Hypothalamus (tissue), 51 donors: ENCODE measurements at places on chromosomes 2 and 18.

DNA sequence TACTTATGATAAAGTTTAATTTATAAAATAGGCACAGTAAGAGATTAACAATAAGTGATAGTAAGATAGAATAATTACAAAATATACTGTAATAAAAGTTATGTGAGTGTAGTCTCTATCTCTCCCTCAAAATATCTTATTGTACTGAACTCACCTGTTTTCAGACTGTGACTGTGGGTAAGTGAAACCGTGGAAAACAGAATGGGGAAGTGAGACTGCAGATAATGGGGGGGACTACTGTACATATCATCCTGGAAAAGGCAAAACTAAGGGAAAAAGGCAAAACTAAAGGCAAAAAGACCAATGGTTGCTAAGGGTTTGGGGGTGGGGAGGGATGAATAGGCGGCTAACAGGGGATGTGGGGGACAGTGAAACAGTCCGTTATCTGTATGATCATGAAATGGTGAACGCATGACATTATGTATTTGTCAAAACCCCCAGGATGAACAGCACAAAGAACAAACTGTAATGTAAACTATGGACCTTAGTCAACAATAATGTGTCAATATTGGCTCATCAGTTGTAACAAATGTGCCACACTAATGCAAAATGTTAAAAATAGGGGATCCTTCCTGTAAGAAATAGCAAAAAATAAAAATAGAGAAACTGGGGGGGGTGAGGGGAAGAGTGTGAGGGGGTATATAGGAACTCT, 93.8 kb downstream of the EPB41L3 start:
- DNase-seq, result no peak

- no peak for DNase-seq
Measured at GRCh38 chr18:22223254-22223964, 54.0 kb downstream of the GATA6 start.

DNA sequence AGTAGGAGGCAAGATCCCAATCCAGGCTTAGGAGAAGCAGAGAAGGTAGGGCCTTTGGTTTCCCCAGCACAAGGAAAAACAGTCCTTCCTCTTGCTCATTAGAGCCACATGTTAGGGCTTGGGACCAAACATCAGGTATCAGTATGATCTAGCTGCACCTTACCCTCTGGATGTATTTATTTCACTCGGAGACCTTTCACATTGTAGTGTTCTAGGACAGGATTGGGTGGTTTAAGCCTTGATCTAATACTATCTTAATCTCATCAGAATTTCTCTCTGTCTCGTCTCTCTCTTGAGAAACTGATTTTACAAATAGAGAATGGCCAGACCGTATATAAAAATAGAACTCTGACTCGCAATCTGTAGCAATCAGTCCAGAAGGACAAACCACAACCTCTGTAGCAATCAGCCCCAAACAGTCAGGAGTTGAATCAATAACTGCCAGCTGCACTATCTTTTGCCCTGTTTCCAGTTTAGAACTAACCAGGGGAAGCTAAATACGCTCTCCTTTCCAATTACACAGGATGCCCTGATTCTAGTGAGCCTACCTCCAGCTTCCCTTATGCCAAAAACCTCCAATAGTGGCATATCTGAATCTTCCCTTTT, 207.1 kb downstream of the TDRD15 start:
- DNase-seq, result no peak

DNA sequence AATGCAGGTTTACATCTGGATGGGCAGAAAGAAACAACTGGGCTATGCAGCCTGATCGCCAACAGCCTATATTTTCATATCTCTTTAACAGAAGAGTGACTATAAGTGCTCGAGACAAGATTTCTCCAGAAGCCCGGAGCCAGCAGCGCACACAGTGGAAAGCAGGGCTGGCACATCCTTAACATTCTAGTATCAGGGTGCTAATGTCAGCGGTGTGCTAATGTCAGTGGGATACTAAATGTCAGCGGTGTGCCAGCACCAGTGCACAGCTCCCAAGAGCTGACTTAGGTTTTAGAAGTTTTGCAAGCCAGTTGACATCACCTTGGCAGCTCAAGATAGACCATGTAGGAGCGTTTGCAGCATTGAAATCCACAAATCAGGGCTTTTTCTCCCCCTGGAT, 8.3 kb downstream of the BMP10 start:
- no peak for DNase-seq

DNA sequence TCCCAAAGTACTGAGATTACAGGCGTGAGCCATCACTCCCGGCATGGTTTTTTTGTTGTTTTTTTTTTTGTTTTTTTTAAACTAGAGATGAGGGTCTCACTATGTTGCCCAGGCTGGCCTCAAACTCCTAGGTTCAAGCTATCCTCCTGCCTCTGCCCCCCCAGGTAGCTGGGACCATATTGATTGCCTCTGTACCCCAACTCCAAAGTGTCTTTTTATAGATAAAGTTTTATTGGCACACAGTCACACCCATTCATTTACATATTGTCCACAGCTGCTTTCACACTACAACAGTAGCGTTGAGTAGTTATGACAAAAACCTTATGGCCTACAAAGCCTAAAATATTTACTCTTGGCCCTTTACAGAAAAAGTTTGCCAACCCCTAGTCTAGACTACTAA, 45.2 kb upstream of the SP5 start:
- DNase-seq, result no peak

- no peak for DNase-seq
Measured at GRCh38 chr18:37582261-37582660, 16.7 kb upstream of the CELF4 start.

DNA sequence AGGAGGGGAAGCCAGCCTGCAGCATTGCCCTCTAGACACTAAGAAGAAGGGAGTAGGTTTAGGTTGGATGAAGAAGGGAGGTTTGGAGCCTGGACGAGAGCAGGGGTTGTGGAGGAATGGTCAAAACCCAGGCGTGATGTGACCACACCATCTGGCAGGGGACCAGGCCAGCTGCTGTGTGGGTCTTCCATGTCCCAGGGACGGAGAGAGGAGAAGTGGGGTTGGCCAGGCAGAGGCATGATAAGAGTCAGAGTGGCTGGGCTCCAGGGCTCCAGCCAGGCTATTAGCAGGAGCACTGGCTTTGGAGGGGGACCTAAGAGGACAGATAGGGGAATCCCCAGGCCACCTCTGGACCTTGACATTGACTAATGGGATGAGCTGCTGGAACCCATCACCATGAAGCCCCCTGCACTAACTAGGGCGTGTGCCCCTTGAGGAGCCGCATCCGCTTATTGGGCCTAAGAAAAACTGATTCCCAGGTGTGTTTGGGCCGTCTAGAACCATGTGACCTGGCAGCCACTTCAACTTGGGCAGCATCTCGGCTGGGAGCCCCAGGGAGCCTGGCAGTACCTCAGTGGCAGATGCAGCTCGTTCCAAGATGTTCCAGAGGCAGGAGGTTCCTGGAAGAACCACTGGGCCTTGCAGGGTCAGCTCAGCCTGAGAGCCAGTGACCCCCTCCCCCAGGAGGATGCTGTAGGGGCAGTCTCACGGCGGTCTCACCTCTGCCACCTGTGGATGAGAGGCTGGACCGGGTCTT, 235.1 kb downstream of the AGAP1 start:
- no peak for DNase-seq

GRCh38 chr18:38413193-38413592, 847.6 kb upstream of the CELF4 start:
- DNase-seq, result no peak

GRCh38 chr18:35770376-35771014, 189.0 kb downstream of the GALNT1 start:
- DNase-seq, result no peak

GRCh38 chr2:187552828-187553681, 1.2 kb downstream of the TFPI start:
- DNase-seq, result no peak

GRCh38 chr2:168436840-168437239, 19.2 kb upstream of the CERS6 start:
- no peak for DNase-seq

GRCh38 chr2:222272446-222273015, 26.3 kb downstream of the PAX3 start:
- no peak for DNase-seq

GRCh38 chr2:222776792-222777191, 84.0 kb upstream of the ACSL3 start:
- DNase-seq, result no peak

DNA sequence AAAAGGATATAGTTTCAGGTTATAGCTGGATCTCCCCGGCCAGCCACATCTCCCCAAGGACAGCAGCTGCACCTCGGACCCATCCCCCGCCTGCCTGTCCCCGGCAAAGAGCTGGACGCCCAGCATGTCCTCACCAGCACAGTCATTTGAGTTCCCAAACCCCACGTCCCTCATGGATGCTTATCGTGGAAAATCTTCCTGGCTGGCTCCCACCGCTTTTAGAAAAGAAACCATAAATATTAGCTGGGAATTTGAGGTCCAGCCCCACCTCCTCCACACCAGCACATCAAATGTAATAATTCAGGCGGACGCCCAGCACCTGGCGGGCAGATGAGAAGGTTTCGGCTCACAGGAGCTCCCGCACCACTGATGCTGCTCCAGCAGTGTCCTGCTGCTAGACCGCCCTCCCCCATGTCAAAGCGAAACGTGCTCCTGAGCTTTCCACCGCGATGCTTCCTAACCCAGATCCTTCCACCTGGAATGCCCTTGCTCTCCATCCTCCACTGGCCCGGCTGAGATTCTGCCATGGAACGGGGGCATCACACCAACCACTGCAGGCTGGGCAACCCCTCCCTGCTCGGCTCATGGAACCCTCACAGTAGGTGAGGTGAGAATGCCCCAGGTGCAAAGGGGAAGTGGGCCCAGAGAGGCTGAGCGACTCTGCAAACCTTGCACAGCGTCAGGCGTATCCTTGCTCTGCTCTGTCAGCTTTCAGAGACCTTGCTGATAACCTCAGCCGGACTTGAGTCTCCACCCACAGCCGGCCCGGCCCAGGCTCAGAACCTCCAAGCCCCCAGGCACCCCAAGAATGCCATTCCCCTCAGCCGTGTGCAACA, 71.5 kb upstream of the GPC1 start:
- DNase-seq, result no peak

DNA sequence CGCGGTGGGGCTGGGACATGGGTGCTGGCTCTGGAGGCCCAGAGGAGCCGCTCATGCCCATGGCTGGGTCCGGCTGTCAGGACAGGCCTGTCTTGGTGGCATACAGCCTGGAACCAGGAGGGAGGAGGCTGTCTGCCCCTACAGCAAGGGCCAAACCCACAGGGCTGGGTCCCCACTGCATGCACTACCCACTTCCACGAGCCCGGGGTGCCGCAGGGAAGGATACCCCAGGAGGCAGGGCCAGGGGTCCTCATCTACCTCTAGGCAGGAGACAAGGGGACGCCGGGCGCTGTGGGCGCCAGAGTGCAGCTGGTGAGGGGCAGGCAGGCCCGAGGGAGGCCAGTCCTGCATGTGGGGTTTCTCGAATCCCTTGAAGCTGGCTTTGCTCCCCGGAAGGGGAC, 95.1 kb upstream of the GPC1 start:
- no peak for DNase-seq

- no peak for DNase-seq
Measured at GRCh38 chr2:9814129-9814868, 29.0 kb upstream of the TAF1B start.

- no peak for DNase-seq
Measured at GRCh38 chr2:28695245-28695647, 56.4 kb upstream of the PPP1CB start.

- no peak for DNase-seq
Measured at GRCh38 chr18:70994116-70994515, 705.3 kb downstream of the SOCS6 start.

GRCh38 chr2:240217431-240218301, 77.2 kb upstream of the OTOS start:
- no peak for DNase-seq

DNA sequence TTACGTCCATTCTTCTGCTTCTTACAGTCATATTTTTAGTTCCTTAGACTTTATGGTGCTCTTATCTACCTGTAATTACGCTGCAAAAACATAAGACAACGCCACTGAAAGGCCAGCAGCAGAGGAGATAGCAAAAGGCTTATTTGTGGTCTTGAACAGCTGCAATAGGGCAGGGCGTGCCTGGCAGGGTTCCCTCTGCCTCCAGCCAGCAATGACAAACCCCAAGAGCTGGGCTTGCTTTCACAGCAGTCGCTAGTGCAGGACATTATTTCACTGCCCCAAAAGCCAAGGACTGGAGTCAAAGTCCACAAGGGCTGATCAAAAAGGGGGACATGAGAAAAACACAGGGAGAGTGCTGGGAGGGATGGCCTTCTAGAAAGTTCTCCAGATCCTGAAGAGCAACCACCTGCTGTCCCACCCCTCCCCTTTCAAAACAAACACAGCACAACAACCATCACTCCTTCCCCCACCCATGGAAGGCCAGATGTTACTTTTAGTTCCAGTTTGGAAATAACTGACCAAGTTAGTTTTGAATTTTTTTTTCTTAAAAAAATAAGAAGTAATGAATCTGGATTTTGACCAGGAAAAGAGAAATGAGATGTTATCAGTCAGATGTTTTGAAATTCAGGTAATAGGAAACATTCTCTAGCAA, 127.8 kb downstream of the RBMS1 start:
- DNase-seq, result no peak

- DNase-seq, result no peak
Measured at GRCh38 chr18:21386523-21387240, 144.7 kb downstream of the GREB1L start.

DNA sequence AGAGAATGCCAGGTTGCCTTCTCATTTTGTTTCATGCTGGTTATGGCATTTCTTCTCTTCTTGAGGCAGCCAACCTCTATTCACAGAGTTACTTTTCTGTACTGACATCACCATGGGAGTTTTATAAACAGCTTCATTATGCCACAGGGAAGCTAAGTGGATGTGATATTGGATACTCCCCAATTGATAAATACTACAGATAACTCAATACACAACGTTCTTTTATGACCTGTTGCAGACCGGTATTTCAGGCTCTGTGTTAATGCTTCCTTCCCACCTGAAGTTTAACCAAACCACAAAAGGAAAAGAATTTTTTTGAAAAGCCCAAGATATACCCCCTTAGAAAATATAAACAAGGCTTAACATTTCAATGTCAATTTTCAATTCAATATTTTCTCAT, 258.3 kb upstream of the SOX11 start:
- no peak for DNase-seq

DNA sequence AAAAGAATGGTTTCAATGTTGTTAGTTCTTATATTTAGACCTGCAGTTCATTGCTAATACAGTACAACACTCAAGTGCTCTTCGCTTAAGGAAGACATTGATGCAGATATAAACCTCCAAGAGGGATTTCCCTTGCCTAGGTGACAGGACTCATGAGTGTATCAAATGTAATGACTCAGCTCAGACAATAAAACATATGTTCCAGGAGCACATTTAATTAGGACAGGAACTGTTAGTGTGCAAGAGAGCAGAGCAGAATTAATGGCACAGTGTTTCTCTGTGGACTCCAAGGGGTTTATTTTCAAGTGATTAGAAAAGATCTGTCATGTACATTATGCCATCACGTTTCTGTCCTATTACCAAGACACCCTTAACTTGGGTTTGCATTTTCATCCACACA, 375.0 kb downstream of the LRRTM4 start:
- no peak for DNase-seq

- no peak for DNase-seq
Measured at GRCh38 chr2:74424139-74424992, 2.8 kb downstream of the WDR54 start.

- peak; percentile 47 for DNase-seq
Measured at GRCh38 chr2:172172513-172173173, 69.9 kb upstream of the DLX2 start.
